Non-pigmented ciliary epithelial cell (primary cell): ENCODE measurements at places on chromosomes 5 and 9.

- DNase-seq: no peak
Measured at GRCh38 chr9:108441726-108442125, 414.1 kb downstream of the ACTL7B start.

DNA sequence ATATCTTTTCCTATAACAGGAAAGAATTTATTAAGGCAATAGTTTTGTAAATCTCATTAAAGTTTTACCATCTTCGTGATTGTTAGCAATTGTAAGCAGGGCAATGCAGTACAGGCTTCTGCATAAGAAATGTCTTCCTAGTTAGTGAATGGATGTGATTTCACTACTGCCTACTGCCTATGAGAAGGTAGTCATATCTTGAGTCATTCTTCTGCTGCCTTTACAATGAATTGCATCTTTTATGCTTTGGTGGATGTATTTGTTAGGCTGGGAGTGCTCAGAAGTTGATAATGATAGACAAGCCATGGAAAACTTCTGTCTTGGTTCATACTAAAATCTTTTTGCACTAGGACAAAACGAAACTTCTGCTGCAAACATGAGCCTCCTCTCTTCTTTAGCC, 128.0 kb downstream of the ADAMTSL1 start:
- DNase-seq: no peak

DNA sequence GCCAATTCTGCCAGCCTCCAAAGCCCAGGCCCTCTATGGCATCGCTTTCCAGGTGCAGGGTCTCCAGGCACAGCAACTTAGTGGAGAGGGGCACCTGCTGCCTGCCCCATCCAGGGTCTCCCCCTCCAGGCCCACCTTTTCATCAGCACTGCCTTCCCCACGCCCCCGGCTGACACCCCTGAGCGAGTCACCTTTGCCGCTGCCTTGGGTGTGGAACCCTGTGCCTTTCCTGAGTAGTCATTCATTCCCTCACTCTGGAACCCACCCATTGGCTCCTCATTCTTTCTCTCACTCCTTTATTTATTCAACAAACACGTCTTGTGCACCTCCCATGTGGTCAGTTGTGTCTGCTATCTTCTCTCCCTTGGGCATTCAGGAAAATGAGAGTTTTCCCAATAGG, 14.5 kb upstream of the RPL26L1 start:
- no peak for DNase-seq

- DNase-seq: no peak
Measured at GRCh38 chr5:159992566-159992965, 16.4 kb upstream of the TTC1 start.

- no peak for DNase-seq
Measured at GRCh38 chr5:124721229-124721735, 25.2 kb downstream of the ZNF608 start.

GRCh38 chr9:118533101-118533500, 828.9 kb downstream of the TLR4 start:
- no peak for DNase-seq

DNA sequence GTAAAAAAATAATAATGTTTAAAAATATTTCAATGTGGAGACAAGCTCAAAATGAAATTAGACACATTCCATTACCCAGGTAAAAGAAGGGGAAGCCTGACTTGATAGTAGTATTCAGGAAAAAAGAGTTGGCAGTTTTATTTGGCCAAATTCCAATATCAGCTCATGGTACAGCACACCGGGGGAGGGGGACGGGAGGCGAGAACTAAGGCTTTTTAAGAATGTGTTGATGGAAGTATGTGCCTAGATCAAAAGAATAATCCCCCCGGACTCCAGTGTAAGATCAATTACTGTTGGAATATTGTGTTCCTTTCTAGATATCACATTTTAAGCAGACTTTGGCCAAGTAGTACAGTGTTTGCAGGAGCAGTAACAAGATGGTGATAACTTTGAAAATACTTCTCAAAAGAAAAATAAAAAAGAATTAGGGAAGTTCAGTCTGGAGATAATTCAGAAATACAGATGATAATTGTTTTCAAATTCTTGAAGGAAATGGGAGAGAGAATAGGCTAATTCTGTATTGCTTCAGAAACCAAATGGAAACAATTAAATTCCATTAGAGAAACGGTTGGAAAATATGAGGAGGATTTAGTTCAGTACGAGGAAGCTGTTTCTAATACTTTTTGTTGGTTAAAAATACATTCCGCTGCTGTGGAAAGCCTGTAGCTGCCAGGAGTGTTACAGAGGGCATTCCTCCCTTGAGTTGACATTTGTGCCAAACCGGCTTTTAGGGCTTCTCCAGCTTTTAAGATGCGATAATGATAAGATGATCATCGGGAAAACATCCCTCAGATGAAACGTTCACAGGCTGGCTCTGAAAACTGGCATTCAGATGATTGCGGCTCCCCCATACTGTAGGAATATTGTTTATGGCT, 98.1 kb upstream of the ERBIN start:
- DNase-seq: no peak
